ENCODE measurements at places on chromosomes 7 and 10.

GRCh38 chr7:30896783-30897637 is 14.6 kb upstream of the AQP1 start:
- no peak for DNase-seq

GRCh38 chr10:76447578-76447977 is 1016.2 kb downstream of the LRMDA start:
- DNase-seq = no peak

GRCh38 chr7:114715907-114716306 is 206.0 kb upstream of the MDFIC start:
- no peak for DNase-seq

GRCh38 chr7:108455551-108455997 is 662 bp downstream of the NRCAM start:
- no peak for DNase-seq

GRCh38 chr7:37205451-37205850 is 243.2 kb downstream of the ELMO1 start:
- no peak for DNase-seq

DNA sequence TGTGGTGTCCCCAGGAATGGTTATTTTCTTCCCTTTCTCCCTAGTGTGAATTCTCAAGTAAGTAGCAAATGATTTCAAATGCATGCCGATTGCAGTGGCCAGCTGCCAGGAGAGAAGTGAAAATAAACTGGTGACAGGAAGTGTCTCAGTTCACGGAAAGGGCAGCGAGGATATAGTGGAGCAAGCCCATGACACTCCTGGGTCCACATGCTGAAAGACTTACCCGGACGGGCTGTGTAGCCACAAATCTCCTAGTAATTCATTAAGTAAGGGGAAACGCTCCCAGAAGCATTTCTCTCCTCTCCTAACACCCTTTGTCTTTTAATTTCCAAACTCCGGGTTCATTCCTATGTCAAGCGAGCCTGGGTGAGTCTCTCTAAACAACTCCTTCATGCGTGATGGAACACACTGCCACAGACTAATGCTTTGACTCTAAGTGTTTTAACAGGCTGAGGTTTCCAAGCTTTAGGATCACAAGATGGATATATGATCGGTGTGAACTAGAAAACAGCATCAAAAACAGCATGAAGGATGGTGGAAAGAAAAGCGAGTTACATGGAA is 125.6 kb downstream of the CYP26A1 start:
- DNase-seq = no peak

GRCh38 chr7:2526659-2527504 is 7.3 kb downstream of the LFNG start:
- DNase-seq = no peak

DNA sequence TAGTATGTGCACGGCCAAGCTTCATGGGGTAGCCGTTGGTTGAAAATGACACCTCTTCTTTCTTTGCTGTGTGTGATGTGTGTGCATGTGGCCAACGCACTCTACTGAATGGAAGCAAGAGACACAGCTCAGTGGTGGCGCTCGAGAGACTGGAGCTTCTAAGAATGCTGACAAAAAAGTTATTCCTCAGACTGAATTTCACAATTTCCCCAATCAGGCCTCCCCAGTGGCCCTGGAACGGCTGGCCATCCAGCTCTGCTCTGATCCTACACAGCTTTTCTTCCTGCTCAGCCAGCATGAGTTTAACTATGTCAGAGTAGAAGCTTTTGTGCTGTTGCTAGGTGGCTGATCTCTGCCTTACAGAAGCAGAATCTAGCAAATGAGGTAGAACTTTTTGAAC is 186.7 kb upstream of the PLXDC2 start:
- no peak for DNase-seq

DNA sequence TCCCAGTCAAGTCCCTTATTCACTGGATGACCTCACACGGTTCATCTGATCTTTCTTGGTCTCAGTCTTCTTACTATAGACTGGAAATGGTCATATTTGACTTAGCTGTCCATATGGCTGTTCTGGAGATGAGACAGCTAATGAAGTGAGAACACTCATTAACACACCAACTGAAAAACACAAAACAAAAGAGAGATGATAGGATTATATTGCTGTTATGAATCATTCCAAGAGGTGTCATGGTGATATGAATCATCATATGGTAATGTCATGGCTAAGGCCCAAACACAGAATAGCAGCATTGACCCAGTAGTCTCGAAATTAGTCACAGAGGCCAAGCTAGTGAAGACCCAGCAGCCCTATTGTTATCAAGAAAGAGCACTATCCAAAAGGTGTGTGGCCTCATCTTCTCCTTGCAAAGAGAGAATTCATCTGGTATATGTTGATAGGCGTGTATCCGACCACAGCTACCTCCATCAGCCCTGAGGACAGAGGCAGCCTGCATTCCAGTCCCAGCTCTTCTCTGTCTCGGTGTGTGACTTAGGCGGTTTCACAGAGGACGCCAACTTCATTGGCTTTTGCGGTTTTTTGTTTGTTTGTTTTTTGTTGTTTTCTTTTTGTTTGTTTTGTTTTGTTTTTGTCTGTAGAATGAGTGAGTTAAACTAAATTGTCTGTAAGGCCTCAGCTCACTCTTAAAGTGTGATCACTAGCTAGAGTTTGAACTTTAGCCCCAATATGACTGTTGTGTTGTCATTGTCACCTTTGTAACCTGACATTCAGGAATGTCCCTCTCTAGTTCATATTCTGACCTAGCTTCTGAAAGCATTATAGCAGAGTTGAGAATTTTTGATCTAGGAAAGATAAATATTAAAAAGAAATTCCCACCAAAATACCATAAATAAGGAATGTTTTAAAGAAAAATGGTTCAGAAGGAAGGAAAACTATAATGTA is 97.4 kb upstream of the PDCD4 start:
- no peak for DNase-seq

GRCh38 chr10:26773633-26774032 is 76.1 kb downstream of the PDSS1 start:
- DNase-seq = no peak

GRCh38 chr10:61944410-61945147 is 43.1 kb downstream of the ARID5B start:
- DNase-seq = no peak

DNA sequence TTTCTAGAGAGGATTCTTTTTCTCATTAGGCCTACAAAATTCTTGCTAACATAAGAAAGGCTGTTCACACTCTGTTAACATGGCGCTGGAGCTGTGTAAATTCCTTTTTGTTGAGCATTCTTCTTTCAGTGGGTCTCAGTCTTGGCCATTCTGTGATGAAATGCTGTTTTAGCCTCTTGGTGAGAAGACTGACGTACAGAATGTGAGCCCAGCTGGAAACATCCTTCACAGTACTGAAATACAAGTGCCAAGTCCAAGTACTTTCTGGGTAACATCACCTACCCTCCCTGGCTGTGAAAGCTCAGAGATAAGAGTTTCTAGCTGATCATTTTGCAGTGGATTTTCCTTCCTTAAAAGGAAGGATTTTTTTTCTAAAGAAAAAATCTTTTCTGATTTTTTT is 231.8 kb downstream of the AHR start:
- no peak for DNase-seq

All from stimulated activated CD4-positive, alpha-beta T cell treated with anti-CD3 and anti-CD28 coated beads, Interleukin-2, amount 100 ng/mL, for 4 hours (primary cell).